Hematopoietic multipotent progenitor cell treated with erythropoietin and hydrocortisone succinate and interleukin-3 and kit ligand, for 4 days (in vitro differentiated cells): ENCODE measurements at places on chromosomes 12 and 14.

DNA sequence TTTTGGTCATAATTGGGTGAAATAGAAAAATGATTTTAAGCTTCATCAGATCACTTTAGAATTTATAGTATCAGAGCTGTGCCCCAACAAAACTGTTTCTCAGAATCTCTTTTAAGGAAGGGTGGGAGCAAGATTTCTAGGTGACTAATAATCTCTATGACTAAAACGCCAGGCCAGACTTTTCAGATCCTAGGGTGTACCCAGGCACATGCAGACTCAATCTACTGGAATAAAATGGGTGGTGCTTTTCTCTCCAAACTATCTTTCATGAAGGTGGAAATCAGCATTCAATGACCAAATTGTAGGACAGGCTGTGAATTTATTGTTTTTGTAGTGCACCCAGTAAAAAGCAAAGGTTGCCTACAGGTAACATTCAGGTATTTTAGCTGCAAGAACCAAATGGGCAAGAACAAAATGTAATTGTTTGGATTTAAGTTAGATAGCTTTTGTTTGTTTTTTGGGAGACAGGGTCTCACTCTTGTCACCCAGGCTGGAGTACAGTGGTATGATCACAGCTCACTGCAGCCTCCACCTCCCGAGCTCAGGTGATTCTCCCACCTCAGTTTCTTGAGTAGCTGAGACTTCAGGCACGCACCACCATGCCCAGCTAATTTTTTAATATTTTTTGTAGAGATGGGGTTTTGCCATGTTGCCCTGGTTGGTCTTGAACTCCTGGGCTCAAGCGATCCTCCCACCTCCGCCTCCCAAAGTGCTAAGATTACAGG, 49.5 kb downstream of the PPP2R5C start:
- DNase-seq = peak; percentile 42

DNA sequence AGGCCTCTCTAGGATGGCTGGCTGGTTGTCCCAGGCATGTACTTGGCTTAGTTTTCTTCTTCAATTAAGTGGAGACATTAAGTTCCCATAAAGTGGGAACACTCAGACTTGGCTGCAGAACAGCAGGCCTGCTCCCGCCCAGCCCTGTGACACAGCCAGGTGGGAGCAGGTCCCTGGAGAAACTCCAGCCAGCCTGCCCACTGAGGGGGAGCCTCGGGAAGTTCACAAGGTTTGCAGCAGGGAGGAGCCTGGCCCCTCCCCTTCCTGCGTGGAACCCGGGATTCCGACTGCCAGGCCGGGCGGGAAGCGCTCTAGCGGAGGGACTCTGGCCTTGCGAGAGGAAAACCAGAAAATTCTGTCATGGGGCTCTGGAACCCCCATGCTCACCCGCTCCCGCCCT, 98.3 kb upstream of the EVL start:
- no peak for DNase-seq

- DNase-seq = peak; percentile 28
These were observed 75.5 kb upstream of the CPM start for GRCh38 chr12:69008520-69008919.

GRCh38 chr14:76775695-76776427, 14.6 kb downstream of the VASH1 start:
- no peak for DNase-seq

DNA sequence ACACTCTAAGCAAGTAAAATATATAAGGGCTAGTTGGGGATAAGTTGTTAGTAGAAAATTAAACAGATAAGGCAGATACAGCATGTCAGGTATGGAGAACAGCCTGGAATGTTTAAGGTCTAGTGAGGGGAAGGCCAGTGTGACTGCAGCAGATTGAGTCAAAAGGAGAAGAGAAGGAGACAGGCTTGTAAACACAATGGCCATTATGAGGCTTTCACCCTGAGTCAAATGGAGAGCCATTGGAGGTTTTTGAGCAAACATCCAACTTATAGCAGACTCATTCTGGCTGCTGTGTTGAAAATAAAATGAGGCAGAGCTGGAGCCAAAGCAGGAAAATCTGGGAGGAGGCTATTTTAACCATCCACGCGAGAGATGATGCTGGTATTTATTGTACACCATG, 142.0 kb downstream of the DUSP6 start:
- DNase-seq = no peak

DNA sequence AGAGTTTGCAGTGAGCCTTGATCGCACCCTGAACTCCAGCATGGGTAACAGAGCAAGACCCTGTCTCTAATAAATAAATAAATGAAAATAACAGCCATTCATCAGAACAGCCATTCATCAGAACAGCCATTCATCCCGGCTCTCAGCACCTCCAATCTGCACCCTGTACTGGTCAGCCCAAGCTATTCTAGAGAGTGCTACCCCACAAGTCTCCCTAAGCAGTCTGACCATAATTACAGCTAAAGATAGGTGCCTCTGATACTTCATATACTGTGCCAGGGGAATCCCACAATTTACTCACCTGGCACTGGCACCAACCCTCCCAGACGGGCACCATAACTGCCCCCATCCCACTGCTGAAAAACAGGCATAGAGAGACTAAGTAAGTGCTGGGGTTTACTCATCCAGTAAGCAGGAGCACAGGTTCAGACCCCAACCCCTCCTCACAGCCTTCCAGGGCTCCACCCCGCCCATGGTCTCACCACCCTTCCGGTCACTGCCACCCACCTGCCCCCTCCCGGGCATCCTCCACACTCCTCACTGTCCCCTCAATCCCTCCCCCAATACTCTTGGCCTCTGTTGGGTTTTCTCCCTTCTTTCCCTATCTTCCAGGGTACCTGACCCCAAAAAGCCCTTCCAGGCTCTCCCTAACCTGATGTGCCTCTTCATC, 15.2 kb upstream of the EIF5 start:
- DNase-seq = no peak

DNA sequence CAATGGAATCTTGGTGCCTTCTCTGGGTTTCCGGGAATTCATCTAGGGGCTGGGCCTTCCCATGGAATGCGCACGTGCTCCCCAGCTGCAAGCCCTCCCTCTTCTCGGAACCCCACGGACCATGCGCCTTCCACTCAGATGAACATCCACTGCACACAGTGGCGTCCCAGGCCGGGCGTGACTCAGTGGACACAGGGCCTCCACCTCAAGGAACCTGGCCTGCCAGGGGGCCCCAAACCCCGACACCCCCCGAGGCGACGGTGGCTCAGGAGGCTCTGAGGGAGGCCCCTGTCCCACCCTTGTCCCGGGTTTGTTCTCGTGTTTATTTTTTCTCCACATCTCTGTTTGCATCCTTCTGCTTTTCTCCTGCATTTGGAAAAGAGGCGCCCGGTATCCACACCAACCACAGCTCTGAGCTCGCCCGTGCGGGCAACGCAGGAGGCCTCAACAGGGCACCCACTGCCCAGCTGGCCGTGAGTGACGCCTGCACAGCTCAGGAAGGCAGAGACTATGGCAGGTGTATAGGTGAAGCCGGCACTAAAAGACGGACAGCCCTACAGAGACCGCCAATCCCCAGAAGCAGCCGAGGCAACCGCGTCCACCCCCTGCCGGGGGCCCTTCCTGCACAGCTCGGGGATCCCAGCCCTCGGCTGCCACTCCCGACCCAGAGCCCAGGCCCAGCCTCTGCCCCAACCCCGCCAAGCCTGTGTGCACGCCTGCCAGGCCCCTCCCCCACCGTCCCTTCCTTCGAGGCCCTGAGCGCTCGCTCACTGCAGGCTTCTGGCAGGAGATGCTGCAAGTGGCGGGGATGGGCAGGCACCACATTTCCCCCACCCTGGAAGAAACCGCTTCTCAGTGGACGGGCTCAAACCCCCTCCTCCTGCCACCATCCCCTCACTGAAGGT, 23.8 kb upstream of the GALNT9 start:
- DNase-seq = no peak

DNA sequence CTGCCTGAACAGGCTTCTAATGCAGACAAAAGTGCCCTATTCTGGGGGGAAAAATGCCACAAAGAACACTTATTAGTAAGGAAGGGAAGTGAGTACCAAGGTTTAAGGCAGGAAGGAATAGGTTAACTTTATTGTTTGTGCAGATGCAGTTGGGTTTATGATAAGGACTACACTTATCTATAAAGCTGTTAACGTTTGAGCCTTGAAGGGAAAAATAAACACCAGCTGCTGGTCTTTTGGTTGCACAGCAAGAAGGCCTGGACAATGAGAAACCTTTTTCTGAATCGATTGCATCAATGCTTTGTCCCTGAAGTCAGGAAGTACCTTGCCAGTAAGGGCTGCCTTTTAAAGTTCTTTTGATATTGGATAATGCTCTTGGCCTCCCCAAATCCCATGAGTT, 407.8 kb downstream of the ATP23 start:
- no peak for DNase-seq

DNA sequence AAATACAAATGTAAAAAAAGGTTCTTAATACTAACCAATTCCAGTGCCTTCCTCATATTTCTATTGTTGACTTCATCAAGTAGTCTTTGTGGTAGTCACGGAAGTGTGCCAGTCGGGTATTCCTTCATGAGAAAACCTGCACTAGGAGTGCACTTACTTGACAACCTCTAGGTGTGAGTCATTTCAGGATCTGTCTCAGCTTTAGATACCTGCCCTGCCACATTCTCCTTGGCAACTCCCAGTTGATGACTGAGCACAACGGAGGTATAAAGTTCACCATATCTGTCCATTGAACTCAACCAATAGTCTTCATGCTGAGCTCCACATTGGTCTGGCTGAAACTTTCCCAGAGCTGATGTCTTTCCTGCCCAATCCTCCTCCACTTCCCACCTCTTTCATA, 215.7 kb downstream of the SYT10 start:
- DNase-seq = no peak

GRCh38 chr14:95943699-95944098, 67.1 kb downstream of the TUNAR start:
- DNase-seq = no peak

DNA sequence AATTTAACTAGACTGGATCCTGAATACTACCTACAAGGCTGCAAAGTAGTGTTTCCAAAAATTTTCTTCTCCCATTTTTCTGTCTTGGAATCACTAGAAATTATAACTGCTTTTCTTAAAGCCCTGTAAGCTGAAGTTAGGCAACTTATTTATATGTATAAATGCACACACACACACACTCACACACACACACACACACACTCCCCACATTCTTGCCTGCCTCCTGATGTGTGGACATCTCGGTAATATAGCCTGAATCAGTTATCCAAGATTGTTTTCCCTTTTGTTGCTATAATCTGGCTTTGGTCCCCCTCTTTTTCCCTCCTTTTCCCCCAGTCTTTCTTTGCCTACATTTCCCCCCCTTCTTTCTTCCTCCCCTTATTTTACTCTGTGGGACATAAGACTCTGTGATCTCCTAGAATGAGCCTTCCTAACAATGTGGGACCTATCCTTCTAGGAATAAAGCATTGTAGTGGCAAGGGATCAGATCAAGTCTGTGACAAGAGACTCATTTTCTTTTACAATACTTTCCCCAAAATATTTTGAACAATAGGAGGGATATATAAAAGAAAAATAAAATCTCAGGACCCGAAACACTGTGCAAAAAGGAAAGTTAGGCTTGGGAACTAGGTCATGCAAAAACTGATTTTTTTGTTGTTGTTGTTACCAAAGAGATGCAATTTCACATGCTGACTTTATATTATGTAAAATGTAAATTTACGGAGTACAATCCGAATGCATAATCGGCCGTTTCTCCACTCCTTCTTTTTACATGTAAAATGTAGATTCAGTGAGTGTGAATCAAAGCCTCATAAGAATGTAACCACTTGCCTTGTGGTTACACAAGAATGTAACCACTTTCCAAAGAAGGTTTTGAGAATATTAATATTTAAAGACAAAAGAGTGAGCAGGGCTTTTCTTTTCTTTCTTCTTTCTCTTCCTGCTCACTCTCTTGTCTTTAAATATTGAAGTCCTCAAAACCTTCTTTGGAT, 26.3 kb upstream of the CD69 start:
- DNase-seq = no peak

DNA sequence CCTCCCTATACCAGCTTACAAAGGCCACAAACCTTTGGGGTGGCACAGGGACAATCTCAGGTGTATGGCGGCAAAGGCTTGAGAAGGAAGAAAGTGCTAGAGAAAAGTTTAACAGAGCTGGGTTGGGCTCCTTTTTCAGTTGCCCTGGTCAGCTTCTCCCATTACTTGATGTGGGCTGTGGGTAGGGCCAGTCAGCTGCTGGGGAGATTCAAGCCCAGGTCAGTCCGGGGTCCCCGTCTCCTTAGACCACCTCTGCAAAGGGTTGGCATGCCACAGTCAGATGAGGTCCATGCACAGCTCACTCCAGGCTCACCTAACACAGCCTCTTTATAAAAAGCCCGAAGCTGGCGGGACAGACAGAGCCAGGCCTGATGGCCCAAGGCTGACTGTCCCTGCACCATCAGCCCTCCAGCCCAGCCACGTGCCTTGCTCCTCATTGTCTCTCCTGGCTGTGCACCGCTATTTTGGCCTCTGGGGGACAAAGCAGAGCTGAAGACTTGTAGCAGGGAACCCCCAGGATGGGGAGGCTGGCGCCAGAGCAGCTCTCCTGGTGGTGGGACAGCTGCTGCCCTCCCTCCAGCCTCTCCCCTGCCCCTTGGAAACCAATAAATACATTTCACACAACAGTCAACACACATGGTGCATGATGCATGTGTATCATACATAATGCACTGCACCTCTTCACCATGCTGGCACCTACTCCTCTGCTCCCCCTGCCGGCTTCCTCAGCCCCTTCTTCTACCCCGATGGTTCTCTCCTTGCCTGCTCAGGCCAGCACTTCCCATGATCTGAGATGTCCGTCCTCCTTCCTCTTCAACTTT, 61.7 kb upstream of the DDX11 start:
- DNase-seq = peak; percentile 28

DNA sequence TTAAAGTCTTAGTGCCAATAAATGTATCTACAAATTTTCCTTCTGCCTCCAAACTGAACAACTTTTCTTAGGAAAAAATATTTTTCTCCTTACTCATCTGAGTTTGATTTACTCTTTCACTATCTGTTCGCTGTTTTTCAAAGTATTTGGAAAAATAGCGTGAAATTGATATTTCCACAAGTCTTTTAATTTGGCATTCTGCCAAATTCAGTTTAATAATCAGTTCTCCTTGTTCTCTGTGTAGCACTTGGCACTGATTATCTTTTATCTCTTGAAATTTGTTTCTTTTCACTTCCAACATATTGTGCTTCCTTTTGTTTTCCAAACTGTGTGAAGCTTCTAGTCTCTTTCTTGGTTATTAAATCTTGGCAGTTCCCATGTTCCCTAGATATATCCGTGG, 559.8 kb downstream of the RPL10L start:
- DNase-seq = no peak

- DNase-seq = peak; percentile 47
These were observed 2.9 kb upstream of the PTHLH start for GRCh38 chr12:27975222-27976136.

- no peak for DNase-seq
These were observed 197.4 kb upstream of the FRMD6 start for GRCh38 chr14:51454351-51454750.

- no peak for DNase-seq
These were observed 211.0 kb upstream of the FAR2 start for GRCh38 chr12:28938056-28938455.

GRCh38 chr12:112546996-112547395, 128.2 kb downstream of the PTPN11 start:
- no peak for DNase-seq

GRCh38 chr12:52499806-52500560, 6.9 kb upstream of the KRT6A start:
- no peak for DNase-seq

GRCh38 chr14:94054936-94055335, 26.1 kb downstream of the DDX24 start:
- no peak for DNase-seq
